Occipital lobe (tissue), 3 donors: ENCODE measurements at places on chromosomes 2 and 18. TPM values are rescaled to one million over a fixed set of nuclear protein-coding genes. Genes with fewer than 3 reads are reported as not detected.

Gene CRYGD
- total RNA-seq: 1.7 TPM

Gene TSPYL6
- total RNA-seq: 0.31 TPM

Gene MYO5B
- 30.7 TPM for total RNA-seq

Gene SRD5A2
- not detected for total RNA-seq

Gene SLC4A3
- total RNA-seq: 32.1 TPM

Gene PLCL1
- total RNA-seq: 26.0 TPM

Gene SPP2
- not detected for total RNA-seq
